ENCODE measurements at places on chromosomes 1 and 21.

- no peak for DNase-seq
Observed at GRCh38 chr1:234541286-234541975, 62.5 kb upstream of the TARBP1 start.

GRCh38 chr1:107141491-107142126 is 770 bp downstream of the NTNG1 start:
- DNase-seq, result no peak

DNA sequence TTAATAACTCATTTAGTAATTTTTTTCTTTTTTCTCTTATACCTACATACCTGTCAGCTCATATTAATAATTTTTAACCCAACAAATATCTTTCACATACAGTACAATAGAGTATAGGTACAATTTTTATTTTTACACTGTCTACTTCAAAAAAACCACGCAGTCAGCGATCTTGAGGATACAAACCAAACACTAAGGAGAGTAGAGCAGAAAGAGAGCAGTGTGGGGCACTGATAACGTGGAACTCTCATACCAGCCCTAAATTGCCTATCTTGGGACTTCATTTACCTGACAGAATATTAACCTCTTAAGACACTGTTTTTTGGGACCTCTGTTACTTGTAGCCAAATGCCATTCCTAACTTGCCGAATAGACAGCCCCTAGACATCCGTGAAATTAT is 5.5 kb downstream of the TRMT1L start:
- DNase-seq, result no peak

DNA sequence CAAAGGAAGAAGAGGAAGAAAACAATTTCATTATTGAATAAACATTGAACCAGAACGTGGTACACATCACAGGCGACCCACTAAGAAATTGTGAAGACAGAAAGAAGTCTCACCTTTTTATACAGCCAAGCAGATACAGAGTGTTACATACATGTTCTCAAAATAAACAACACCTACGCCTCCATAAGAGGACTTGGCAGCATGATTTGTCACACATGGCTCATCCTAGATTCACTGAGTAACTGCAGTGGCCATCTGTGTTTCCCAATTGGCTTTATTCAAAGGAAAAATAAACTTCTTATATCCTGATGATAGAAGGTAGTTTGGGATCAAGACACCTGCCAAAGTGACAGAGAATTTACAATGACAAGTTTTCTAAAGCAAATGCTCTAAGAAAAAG is 7.6 kb upstream of the KRTAP19-8 start:
- DNase-seq, result no peak

DNA sequence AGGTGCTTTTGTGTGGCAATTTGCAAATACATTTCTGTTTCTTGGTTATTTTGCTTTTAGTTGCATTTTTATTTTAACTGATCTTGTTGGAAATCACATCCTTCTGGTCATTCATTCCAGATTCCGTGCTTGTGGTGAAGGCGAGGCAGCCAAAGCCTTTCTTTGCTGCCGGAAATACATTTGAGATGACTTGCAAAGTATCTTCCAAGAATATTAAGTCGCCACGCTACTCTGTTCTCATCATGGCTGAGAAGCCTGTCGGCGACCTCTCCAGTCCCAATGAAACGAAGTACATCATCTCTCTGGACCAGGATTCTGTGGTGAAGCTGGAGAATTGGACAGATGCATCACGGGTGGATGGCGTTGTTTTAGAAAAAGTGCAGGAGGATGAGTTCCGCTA is 34.8 kb upstream of the CD101 start:
- DNase-seq, result no peak

GRCh38 chr1:75394386-75395139 is 216.4 kb downstream of the SLC44A5 start:
- no peak for DNase-seq

DNA sequence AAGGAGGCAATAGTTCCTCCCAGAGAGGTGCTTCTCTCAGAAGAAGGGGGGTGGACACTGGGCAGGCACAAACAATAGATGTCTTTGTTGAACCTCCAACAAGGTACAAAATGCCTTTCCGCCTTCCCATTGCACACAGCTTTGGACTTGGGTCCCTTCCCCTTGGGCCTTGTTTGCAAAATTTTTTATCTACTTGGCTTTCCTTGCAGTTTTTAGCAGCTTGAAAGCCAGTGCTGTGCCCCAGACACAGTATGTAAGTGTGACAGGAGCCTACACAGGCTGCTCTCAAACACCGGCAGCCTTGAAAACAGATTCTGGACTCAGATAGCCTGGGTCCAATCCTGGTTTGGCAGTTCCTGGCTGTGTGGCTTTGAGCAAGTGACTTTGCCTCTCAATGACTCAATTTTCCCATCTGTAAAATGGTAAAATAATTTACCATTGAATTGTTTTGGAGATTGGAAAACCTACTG is 43.0 kb downstream of the ELAPOR1 start:
- DNase-seq, result no peak

GRCh38 chr1:50974618-50974935 is 4.5 kb downstream of the CDKN2C start:
- DNase-seq, result no peak

DNA sequence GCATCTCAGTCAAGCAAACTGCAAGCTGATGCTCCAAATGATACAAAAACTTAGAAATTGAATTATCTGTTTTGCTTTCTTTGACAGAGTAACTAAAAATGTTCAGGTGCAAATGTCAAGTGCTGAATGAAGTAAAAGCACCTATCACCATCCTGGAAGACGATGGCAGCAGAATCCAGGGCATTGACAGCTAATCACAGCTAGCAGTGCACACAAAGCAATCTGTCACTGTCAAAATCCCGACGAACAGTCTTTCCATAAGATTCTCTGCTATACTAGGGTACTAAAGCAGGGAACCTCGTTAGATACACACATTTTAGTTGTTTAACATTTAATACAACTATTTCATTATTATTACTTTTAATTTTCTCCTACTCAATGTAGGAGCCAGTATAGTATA is 233.3 kb downstream of the BRINP3 start:
- DNase-seq, result no peak

GRCh38 chr1:63603810-63604209 is 10.6 kb downstream of the PGM1 start:
- DNase-seq, result no peak

DNA sequence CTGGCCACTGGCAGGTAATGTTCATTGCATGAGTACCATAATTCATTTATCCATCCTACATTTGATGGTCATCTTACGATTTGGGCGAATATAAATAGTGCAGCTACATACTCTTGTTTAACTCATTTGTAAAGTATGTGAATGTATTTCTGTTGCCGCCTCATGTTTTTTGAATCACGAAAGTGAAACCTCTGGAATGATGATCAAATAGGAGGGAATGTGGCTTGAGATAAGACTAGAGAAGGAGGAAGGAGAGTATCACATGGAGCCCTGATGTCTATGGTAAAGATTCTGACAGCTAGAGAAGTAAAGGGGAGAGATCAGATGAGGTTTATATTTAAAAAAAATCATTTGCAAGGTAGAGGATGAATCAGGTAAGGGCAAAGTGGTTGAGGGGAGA is 8.0 kb downstream of the MRPS14 start:
- DNase-seq, result no peak

DNA sequence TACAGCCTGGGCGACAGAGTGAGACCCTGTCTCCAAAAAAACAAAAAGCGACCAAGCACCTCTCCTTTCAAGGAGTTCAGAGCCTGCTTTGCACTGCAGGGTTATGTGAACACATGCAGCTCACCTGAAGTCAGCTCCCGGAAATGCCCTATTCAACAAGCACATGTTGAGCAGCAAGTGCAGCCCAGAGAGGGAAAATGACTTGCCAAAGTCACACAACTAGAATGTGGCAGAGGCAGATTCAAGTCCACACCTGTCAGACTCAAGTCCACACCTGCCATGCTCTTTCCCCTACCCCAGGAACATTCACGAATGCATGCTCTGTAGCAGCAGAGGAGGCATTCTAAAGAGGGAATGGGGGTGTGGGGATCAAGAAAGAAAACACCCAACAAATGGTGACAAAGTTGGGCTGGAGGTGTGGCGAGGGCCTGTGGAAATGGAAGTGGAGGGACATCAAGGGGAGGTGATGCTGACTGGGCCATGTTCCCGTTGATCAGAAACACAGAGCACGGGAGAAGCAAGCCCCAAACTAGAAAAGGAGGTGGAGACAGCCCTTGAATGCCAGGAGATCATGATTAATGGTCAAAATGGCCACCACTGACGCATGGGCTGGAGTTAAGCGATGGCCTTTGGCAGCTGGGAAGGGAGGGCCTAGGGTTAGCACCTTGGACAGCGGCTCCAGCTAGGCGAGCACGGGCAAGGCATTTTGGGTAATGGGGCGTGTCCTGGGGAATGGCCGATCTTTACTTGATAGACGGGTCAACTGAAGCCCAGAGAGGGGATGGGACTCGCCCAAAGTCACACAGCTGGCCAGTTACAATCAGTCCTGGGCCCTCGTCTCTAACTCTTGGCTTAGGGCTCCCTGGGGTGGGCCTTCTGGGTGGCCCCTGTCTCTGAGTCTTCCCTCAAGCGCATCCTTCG is 21.5 kb downstream of the RAP1GAP start:
- DNase-seq, result no peak

DNA sequence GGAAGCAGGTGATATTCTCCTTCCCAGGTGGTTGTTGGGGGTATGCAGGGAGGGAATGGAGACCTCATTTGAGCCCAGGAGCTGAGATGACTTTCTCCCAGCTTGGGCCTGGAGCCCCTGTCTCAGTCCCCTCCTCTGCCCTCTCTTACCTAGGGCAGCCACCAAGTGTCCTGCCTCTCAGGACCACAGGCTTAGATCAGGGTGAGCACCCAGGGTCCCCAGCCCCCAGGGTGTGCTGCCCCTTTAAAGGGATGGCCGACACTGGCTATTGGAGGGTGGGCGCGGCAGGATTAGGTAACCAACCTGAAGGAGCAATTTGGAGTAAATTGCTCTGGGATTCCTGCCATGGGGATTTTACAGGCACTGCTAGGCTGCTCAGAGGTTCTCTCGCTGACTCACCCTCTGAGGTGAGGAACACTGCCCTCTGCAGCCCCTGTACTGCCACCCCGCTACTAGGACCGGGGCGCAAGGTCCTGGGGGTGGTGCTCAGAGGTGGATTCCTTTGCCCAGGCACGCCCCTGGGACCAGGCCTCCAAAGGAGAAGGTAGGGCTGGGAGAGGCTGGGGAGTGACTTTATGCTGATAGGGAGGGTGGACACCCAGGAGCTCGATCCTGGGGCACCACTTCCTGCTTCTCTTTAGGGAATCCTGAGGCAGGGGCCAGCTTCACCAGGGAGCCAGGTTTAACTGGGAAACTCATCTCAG is 1.5 kb downstream of the RPS6KA1 start:
- peak; percentile 84 for DNase-seq

- no peak for DNase-seq
Observed at GRCh38 chr1:166947398-166948043, 27.8 kb downstream of the ILDR2 start.

GRCh38 chr1:29802181-29803068 is 566.1 kb downstream of the PTPRU start:
- DNase-seq, result peak; percentile 52

DNA sequence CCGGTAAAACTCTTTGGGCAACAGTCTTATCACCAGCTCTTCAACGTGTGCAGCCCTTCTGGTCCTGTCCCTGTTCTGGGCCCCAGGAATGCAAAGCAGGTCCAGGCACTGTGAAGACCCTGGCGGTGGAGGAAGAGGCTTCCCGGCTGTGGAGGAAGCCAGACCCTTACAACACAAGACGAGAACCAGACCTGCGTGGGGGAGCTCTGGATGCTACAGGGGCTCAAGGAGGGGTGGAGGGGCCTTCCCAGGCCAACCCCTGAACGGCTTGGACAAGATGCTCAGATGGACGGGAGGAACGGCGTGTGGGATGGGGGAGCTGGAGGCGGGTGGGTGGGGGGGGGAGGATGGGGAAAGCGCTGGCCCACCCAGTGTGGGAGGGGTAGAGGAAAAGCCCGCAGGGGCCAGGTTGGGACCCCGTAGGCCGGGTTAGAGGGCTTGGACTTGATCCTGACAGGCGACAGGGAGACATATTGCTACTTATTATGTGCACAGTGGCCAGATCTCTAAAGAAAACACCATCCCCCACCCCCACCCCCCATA is 5.1 kb upstream of the OLIG2 start:
- no peak for DNase-seq

GRCh38 chr1:9626201-9626608 is 25.3 kb upstream of the PIK3CD start:
- no peak for DNase-seq

- DNase-seq, result no peak
Observed at GRCh38 chr1:31663622-31664452, 19.2 kb upstream of the PEF1 start.

- no peak for DNase-seq
Observed at GRCh38 chr1:178484698-178485225, 12.0 kb downstream of the CLEC20A start.

GRCh38 chr1:81142099-81142826 is 658.5 kb upstream of the ADGRL2 start:
- no peak for DNase-seq

DNA sequence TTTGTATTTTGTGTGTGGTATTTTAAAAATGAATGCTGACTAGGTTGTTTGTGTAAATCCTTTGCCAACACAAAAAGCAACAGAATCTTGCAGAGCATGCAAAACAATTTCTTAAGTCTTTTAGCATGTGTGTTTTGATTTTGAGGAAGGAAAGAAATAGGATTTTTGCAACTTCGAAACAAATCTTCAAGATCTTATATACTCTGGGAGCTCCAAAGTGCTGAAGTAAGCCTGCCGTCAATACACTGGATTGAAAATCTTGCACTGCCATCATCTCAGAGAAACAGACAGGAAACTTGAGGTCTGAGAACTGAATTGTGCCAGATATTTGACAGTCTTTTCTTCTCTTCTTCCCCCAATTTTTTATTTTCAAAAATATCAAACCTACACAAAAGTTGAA is 29.3 kb upstream of the DISP1 start:
- DNase-seq, result no peak

GRCh38 chr1:225855503-225856300 is 26.5 kb downstream of the TMEM63A start:
- no peak for DNase-seq

GRCh38 chr1:54927472-54928240 is 40.7 kb upstream of the DHCR24 start:
- no peak for DNase-seq

GRCh38 chr1:11874258-11874562 is 15.5 kb upstream of the NPPB start:
- DNase-seq, result no peak

GRCh38 chr21:42641311-42642218 is 11.9 kb upstream of the PDE9A start:
- DNase-seq, result no peak

DNA sequence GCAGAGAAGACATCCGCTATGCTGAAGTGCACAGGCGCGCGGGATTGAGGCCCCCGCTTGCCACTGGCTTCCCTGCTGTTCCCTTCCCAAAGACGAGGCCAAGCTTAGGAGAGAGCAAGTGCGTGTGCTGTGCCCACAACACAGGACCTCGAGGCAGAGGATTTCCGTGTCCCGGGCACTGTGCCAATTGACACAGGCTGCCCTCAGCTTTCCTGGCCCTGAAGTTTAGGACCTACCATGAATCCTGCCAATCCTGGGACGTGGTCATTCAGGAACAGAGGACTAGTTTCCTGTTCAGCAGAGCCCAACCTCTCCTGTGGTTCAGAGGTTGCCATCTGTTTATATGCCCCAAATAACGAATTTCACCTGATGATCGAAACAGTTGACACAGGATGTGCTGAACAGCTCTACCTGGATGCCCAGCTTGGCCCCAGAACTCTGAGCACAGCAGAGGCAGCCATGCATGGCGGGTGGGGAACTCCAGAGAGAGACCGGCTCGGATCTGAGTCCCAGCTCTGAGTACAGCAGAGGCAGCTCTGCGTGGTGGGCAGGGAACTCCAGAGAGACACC is 22.0 kb downstream of the SLC37A1 start:
- no peak for DNase-seq

Data from vagina (tissue), 2 donors.